Activated CD4-positive, alpha-beta memory T cell treated with anti-CD3 and anti-CD28 coated beads, Interleukin-2, amount 10 ng/mL, durations not matched to agents 7 days and 5 days (primary cell): ENCODE measurements at places on chromosomes 5 and 9.

DNA sequence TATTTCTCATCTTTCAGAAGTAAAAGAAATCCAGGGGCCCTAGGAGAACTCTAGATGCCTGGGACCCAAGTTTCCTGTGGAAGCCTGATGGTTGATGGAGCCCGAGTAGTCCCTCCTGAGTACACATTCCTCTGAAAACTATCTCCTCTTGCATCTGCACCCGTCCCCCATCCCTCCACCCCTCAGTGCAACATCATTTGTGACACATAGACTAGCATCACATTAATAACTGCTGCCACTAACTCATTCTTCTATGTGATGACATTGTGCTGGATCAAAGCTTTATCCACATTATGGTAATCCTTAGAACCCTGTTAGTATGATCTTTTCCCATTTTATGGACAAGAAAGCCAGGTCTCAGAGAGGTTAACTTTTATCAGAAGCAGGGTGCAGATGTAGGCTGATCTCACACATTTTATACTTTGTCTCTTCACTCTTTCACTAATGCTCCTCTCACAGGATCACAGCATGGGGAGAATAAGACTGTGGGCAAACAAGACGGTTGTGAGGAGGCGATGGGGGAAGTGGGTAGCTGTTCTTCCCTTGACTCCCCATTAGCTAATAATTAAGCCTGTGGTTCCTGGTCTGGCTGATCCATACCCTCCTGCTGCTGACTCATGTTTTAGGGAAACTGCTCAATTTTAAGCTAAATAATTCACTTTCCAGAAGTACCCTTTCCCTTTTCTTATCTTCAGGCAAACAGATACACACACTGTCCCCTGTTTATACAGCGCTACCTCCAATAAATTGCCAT, 3.9 kb upstream of the HK3 start:
- no peak overlapping the region for H3K27ac ChIP-seq
- no peaks in the 10 kb centered on the region for H3K27me3 ChIP-seq
- peaks cover 46% of the 10 kb centered on the region for H3K36me3 ChIP-seq

GRCh38 chr5:98905857-98906688, 22.7 kb downstream of the CHD1 start:
- H3K27ac ChIP-seq: no peak overlapping the region
- no peaks in the 10 kb centered on the region for H3K27me3 ChIP-seq
- H3K36me3 ChIP-seq: peaks cover 29% of the 10 kb centered on the region
- no peak overlapping the region for H3K4me3 ChIP-seq

- no peak for DNase-seq
- peaks cover 3% of the 10 kb centered on the region for H3K36me3 ChIP-seq
- no peaks in the 10 kb centered on the region for H3K4me1 ChIP-seq
- no peak overlapping the region for H3K4me3 ChIP-seq
- H3K27me3 ChIP-seq: no peaks in the 10 kb centered on the region
These were observed 24.7 kb downstream of the SLC6A3 start for GRCh38 chr5:1420211-1421195.

- no peak overlapping the region for H3K27ac ChIP-seq
- no peaks in the 10 kb centered on the region for H3K36me3 ChIP-seq
- no peak for DNase-seq
- no peak overlapping the region for H3K4me3 ChIP-seq
- peaks cover 6% of the 10 kb centered on the region for H3K27me3 ChIP-seq
These were observed 198.0 kb downstream of the HINT1 start for GRCh38 chr5:130966990-130967525.

GRCh38 chr5:158532739-158533138, 567.0 kb downstream of the EBF1 start:
- peaks cover 4% of the 10 kb centered on the region for H3K27me3 ChIP-seq
- no peak overlapping the region for H3K27ac ChIP-seq
- DNase-seq: no peak

- H3K4me3 ChIP-seq: peak overlapping the region; percentile 44
- H3K27me3 ChIP-seq: peaks cover 15% of the 10 kb centered on the region
- no peak for DNase-seq
- peaks cover 20% of the 10 kb centered on the region for H3K4me1 ChIP-seq
- no peaks in the 10 kb centered on the region for H3K36me3 ChIP-seq
- no peak overlapping the region for H3K27ac ChIP-seq
These were observed 2.0 kb downstream of the ABL1 start for GRCh38 chr9:130837002-130837511.

DNA sequence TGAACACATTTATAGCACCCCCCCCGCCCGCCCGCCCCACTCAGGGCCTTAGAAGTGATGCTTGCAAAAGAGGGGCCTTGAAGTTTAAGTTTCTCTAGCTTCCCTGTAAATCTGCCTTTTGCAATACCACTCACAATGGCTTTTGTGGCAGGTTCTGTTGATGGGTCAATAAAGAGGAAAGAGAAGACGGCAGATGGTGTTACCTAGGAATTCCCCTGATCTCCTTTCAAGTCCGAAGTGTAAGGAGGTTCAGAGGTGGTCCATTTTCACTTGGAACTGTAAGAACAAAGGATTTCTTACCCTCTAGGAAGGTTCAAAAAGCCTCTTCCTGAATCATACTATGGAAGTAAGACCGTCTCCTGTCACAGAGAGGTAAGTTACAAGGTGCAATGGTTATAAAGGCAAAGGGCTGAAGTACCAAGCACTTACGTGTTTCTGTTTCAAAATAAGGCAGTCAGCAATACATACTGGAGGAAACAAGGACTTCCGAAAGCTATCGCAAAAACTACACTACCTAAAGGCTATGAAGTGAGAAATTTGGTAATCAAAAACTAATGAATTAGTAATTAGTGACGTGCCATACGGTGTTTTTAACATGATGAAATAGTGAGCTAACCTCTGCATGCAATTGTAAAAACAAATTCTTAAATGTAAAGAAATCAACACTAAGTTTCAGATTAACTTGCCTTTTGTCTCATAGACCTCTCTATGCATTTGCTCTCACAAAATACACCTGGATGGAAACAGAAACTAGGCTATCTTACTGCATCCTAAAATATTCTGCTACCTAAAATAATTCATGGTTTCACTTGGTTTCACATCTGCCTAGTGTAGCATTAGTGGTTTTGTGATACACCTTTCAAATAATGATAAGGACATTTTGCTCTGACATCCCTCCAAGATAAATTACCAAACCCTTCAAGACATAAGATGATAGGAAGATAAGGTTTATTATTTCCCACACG, 589.4 kb upstream of the FAM174A start:
- H3K36me3 ChIP-seq: no peaks in the 10 kb centered on the region
- DNase-seq: no peak
- no peaks in the 10 kb centered on the region for H3K4me1 ChIP-seq
- no peak overlapping the region for H3K4me3 ChIP-seq
